ENCODE measurements at places on chromosomes 2 and 18.

GRCh38 chr18:50128506-50129271, 66.3 kb downstream of the MYO5B start:
- no peak for DNase-seq

DNA sequence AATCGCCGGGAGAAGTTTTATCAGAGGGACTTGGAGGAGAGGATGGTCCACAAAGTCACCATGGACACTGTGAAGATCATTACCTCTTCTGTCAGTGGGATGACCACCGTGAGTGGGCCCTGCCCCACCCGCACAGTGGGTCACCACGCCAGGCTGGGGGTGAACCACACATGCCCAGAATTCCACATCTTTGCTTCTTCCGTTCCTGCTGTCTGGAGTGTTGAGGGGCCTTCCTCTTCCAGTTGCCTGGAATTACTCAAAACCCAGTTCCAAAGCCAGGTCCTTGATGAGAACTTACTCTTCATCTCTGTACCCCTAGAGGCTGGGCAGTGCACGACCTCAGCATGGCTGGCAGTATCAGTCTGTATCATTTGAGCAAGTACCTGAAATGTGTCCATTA, 22.1 kb downstream of the MROH2A start:
- no peak for DNase-seq

GRCh38 chr2:239297142-239298004, 103.4 kb downstream of the HDAC4 start:
- no peak for DNase-seq

GRCh38 chr2:18690342-18690741, 101.0 kb upstream of the NT5C1B start:
- no peak for DNase-seq

- no peak for DNase-seq
Observed at GRCh38 chr18:7846335-7846734, 279.2 kb downstream of the PTPRM start.
